ENCODE measurements at places on chromosomes 12 and 14. TPM values are rescaled to one million over a fixed set of nuclear protein-coding genes. Genes with fewer than 3 reads are reported as not detected.

Gene PIWIL1
- not detected for total RNA-seq

Gene LRRK2
- total RNA-seq = 2.3 TPM

Gene FITM1
- total RNA-seq = not detected

Gene MIP
- not detected for total RNA-seq

Gene FGF6
- total RNA-seq = not detected

Gene TAS2R7
- total RNA-seq = not detected

Gene NTN4
- total RNA-seq = 0.58 TPM

Gene TAS2R19
- total RNA-seq = not detected

Gene KRT82
- not detected for total RNA-seq

Gene TDRD9
- total RNA-seq = under 0.01 TPM

Gene ACOT4
- total RNA-seq = 1.2 TPM

Gene CISTR
- not detected for total RNA-seq

Gene AKAP5
- total RNA-seq = 1.2 TPM

Gene LRP1-AS
- not detected for total RNA-seq

Gene ANO4
- total RNA-seq = 24.8 TPM

Gene CFAP251
- total RNA-seq = 2.0 TPM

Gene SARNP
- 92.3 TPM for total RNA-seq

Gene CCDC197
- not detected for total RNA-seq

Gene KLRF1
- total RNA-seq = 0.35 TPM

Gene FAM222A
- 0.71 TPM for total RNA-seq

Gene CHD8
- total RNA-seq = 34.0 TPM

Gene TFCP2
- total RNA-seq = 7.5 TPM

Gene USP44
- 1.6 TPM for total RNA-seq

Gene DEGS2
- not detected for total RNA-seq

Gene TMEM229B
- total RNA-seq = 0.58 TPM

Gene TMCC3
- 0.86 TPM for total RNA-seq

Gene TSPAN19
- total RNA-seq = not detected

Gene CLEC2B
- 13.8 TPM for total RNA-seq

Gene KRT72
- total RNA-seq = not detected

Gene TAS2R8
- not detected for total RNA-seq

Gene KCNC2
- not detected for total RNA-seq

Gene TAS2R46
- not detected for total RNA-seq
